ENCODE measurements at places on chromosomes 3 and 15.

DNA sequence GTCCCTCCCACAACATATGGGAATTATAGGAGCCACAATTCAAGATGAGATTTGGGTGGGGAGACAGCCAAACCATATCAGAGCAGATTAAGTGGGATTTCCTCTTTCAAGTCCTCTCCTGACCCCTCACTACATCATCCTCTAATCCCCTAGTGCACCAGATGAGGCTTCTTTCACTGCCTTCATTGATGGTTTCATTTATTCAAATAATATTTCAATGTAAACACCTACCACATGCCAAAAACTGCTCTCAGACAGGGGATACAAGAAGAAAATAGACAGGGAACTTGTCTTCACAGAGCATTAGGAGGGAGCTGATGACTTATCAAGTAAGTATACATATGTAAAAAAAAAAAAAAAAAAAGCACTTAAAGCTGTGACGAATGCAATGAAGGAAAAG, 180.2 kb downstream of the NTRK3 start:
- no peak for DNase-seq

DNA sequence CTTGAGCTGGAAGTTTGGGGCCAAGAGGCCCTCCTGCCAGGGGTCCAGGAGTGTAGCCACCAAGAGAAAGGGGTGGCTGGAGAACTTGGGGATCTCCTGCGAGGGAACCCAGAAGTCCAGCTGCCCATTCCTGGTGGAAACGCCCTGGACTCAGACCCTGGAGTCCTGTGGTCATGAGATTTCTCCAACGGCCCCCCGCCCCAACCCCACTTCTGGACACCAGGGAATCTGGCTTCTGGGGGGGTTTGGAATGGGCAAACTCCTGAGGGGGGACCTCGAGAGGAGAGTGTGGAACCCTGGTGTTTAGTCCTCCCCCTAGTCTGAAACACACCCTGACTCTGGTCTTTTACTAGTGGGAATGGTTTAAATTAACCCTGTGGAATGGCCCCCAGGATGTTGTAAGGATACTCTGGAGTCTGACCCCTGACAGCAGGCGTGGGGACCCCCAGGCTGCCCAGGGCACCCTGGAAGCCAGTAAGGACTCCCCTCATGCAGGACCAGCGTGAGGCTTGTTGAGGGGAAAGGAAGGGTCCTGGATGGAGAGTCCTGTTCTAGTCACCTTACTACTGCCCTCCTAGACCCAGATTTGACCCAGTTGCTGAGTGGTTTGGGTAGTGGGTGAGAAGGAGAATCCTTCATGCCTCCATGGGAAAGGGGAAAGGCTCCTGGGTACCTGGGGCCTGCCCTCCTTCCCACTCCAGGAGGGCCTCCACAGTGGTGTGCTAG, 540 bp downstream of the KLHDC8B start:
- no peak for DNase-seq

- DNase-seq, result no peak
Measured at GRCh38 chr3:148694116-148694515, 3.6 kb upstream of the AGTR1 start.

DNA sequence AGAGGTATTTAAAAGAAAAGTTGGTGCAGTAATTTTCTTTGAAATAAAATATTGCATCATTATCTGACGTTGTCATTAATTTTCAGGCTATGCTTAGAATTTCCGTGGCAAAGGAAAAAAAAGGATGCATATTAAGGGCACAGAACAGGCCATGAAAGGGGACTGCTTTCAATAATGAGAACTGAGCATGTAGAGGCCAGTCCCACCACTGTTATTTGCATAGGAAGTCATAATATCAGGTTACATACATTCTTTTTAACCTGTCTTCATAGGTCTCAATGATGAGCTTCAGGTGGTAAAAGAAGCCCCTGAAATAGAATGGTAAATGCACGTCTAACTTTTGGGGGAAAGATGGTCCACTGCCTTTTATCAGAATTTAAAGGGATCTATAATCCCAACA, 272.1 kb upstream of the ALCAM start:
- no peak for DNase-seq

DNA sequence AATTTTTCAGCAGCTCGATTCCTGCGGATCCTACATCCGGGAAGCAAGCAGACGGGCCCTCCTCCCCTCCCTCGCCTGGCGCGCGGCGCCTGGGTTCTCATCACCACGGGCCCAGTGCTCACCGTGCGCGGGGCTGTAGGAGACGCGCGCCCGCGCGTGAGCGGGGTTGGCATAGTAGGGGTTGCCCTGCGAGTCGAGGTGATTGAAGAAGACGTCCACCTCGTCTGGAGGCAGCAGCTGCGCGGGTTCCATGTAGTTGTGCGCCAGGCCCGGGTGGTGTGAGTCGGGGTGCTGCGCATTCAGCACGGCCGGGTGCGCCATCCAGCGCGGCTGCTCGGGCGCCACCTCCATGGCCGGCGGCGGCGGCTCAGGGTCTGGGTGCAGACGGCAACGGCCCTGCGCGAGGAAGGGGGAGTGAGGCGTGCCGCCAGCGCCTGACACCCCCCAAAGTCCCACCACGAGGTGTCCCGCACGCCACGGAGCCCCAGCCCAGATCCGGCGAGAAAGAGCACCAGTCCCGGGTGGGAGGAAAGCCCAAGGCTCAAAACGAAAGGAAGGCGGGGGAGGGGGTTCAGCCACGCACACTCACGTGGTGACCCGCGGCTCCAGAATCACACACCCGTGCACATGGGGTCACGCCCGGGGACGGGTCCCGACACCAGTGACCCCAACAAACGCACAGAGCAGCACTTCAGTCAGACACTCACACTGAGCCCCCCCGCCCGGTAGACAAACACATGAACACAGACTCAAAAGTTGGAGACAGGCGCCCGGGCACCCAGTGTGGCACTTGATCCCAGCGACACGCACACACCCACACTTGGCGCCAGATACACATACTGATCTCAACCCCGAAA, 6.1 kb downstream of the GATA2 start:
- DNase-seq, result no peak

GRCh38 chr15:32982001-32982400, 212.5 kb downstream of the FMN1 start:
- no peak for DNase-seq
